Fibroblast of pulmonary artery (primary cell): ENCODE measurements at places on chromosomes 13 and 19.

- DNase-seq: no peak
These were observed 919.0 kb downstream of the EFNB2 start for GRCh38 chr13:105616333-105617075.

GRCh38 chr13:100547791-100548201 is 40.8 kb downstream of the GGACT start:
- no peak for DNase-seq

GRCh38 chr19:15455996-15456395 is 6.2 kb upstream of the WIZ start:
- DNase-seq: no peak

GRCh38 chr19:32287811-32288227 is 57.6 kb upstream of the ZNF507 start:
- peak; percentile 82 for DNase-seq

- DNase-seq: no peak
These were observed 21.0 kb downstream of the NFIX start for GRCh38 chr19:13016245-13016627.

GRCh38 chr19:53884256-53884655 is 2.3 kb downstream of the PRKCG start:
- DNase-seq: no peak
